KBM-7 (cell line): ENCODE measurements at places on chromosomes 12 and 14.

GRCh38 chr14:101963052-101963451 lies 1.3 kb upstream of the DYNC1H1 start:
- no peak for DNase-seq

- no peak for DNase-seq
These were observed 104.2 kb upstream of the MAP1LC3B2 start for GRCh38 chr12:116454950-116455447.

GRCh38 chr14:79356040-79356439 lies 855.3 kb downstream of the DIO2 start:
- DNase-seq: no peak

GRCh38 chr14:73851000-73851399 lies 631 bp upstream of the PTGR2 start:
- DNase-seq: no peak

- DNase-seq: no peak
These were observed 8.6 kb upstream of the OSBPL8 start for GRCh38 chr12:76568130-76568529.

GRCh38 chr14:58562141-58562540 lies 75.6 kb upstream of the DACT1 start:
- DNase-seq: no peak

- no peak for DNase-seq
These were observed 75.8 kb downstream of the WIF1 start for GRCh38 chr12:65045269-65045668.

GRCh38 chr12:120181991-120182631 lies 12.4 kb downstream of the GCN1 start:
- no peak for DNase-seq

GRCh38 chr12:104997541-104997940 lies 11.4 kb downstream of the NOPCHAP1 start:
- DNase-seq: no peak

GRCh38 chr14:92938890-92939671 lies 16.1 kb downstream of the CHGA start:
- no peak for DNase-seq

GRCh38 chr12:13386323-13387039 lies 190.0 kb downstream of the EMP1 start:
- no peak for DNase-seq

GRCh38 chr14:26709019-26709418 lies 111.2 kb upstream of the NOVA1 start:
- DNase-seq: peak; percentile 3

DNA sequence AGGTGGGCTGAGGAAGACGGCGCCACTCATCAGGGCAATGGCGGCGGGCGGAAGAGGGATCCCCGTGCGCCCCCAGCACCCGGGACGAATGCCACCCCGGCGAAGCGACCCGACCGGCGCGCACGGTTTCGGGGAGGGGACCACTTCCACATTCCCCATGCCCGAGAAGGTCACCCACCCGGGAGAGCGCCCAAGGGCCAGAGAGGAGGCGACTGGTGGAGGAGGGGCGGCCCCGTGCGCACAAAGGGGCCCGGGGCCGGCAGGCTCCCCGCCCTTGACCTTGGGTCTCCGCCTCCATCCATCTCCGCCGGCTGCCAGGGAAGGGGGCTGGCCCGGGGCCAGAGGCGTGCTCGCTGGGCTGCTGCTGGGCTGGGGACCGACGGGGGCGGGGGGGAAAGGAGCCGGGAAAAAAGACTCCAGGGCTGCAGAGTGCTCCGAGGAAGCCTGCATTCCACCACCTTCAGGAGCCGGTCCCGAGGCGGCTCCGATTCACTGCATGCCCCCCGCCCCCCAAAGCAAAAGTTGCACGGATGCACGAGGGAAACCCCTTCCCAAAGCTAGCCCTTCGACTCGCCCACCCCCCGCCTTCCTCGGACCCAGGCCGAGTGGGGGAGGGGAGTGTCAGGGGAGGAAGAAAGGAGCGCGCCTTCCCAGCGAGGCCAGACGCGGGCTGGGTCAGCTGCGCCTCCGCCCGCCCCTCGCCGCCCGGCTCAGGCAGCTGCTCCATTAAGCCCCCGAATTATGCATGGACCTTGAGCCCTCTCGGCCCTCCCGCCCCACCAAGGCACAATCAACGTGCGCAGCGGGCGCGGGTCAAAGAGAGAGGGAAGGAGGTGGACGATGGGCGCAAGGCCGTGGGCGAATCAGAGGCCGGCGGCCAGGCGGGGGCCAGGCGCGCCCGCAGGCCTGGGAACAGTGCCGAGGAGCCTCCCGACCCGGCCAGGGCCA lies 26.2 kb downstream of the BCL11B start:
- no peak for DNase-seq

DNA sequence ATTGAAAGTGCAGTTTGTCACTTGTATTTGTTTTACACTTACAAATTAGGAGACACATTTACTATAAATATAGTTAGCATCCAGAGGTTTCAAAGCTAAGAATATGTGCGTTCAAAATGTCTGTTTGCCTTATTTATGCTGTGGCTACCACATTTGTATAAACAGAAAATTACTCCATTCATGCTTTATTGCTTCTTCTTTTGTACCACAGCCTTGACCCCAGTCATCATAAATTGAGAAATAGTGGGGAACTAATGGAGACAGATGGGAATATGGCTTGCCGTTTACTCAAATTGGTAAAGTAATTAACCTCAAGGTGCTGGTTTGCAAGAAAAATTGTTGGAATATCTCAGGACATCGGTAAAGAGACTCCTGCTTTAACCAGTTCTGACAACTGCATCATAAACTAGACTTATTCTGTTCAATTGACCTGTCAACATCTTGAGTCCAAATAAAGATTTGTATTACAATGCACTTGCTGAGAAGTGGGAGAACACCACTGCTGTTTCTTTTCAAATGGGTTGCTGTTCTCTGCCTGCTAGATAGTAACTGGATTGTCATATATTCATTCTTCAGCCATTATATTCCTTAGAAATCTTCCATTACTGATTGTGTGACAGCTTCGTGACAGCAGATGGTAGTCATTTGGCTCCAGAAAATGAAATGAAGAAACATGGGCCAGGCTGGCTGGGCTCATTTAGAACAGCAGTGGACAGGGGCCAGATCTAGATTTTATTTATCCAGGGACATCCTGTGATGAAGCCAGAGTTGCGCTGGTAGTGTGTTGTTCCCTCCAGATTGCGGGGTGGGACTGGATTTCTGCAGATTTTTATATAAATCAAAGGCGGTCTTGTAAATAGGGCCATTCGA lies 354.4 kb downstream of the EGLN3 start:
- no peak for DNase-seq
